ENCODE measurements at places on chromosomes 4 and X. TPM values are rescaled to one million over a fixed set of nuclear protein-coding genes. Genes with fewer than 3 reads are reported as not detected.

DNA sequence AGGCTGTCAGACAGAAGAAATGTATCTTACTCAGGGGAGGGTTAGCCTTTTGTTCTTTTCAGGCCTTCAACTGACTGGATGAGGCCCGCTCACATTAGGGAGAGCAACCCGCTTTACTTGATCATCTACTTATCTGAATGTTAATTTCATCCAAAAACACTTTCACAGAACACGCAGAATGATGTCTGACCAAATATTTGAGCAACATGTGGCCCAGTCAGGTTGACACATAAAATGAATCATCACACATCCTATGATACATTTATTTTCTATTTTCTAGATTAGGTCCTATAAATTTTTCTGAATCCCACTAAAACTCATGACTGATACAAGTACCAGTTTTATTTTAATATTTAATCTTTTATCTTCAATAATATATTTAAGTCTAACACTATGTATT lies 260.3 kb downstream of the IL15 start:
- DNase-seq = no peak

DNA sequence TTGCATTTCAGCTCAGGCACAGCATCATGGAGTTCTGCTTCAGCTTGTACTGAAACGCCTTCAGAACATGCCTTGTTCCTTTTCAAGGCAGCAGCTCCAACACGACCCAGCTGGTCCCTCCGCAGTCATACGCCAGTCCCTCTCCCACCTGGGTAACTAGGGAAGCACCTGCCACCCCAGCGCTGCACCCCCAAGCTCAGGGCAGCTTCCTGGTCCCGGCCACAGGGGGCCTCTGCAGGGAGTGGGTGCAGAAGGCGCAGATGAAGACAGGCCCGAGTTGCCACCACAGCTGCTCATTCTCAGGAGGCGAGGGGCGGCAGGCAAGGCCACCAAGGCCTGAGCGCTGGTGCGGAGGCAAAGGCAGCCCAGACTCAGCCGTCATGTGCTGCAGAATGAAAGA lies 21.8 kb downstream of the WDR1 start:
- no peak for DNase-seq

The COX7B2 gene
- not detected for total RNA-seq

DNA sequence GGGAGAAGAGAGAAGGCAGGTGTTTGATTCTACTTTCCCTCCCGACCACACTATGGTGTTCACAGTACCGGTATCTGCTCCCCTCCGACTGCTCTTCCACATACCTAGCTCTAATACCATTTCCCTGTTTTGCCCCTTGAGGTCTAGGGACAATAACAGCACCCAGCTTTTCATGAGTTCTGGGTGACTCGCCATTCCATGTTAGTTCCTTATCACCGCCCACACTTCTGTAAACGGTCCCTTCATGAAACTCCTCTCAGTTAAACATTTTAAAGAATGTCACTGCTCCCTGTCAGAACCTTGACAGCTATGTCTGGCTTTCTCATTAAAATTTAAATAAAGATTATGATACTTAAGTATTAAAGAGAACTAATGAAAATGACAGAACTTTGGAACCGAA lies 136.7 kb downstream of the ADAMTS3 start:
- DNase-seq = no peak

The TMEM154 gene
- 16.8 TPM for total RNA-seq

DNA sequence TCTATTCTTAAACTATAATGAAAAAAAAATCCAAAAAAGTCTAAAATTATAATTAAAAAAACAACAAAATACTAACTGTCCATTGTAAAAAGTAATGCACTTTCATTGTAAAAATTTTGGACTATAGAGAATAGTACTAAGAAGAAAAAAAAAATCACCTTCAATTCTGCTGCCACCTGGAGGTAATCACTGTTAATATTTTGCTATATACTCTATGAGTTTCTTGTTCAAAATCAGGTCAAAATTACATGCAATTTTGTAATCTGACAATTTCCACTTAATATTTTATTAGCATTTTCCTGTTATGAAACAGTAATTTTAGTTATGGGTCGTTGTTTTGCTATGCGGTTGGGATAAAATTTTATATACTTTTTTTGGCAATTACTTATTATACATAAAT lies 62.0 kb downstream of the HTT start:
- DNase-seq = no peak

Measured in activated T-cell treated with anti-CD3 and anti-CD28 coated beads, Interleukin-2, amount 50 U/mL, for 72 hours (primary cell).